Activated CD8-positive, alpha-beta T cell treated with anti-CD3 and anti-CD28 coated beads, Interleukin-2, amount 10 ng/mL, durations not matched to agents 7 days and 5 days (primary cell): ENCODE measurements at places on chromosomes 1 and 21.

DNA sequence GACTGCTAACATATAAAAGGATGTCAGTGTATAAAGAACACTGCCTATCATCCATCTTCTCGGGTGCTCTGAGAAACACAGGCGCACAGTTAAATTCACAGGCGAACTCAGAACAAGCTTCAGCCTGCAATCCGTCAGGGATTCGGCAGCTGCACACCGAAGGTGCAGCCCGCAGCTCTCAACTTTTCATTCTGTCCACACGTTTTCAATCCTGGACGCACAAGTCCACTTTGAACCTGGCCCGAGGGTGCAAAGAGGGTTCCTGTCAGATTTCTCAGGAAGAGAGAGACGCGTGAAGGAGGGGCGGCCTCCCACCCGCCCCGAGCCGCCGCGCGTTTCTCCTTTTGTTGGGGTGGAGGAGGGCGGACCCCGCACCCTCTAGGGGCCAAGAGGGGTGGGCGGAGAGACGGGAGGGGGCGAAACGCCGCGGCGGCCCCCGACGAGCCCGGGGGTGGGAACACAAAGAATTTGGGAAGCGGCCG lies 724 bp downstream of the DOCK7 start:
- peak; percentile 21 for DNase-seq

DNA sequence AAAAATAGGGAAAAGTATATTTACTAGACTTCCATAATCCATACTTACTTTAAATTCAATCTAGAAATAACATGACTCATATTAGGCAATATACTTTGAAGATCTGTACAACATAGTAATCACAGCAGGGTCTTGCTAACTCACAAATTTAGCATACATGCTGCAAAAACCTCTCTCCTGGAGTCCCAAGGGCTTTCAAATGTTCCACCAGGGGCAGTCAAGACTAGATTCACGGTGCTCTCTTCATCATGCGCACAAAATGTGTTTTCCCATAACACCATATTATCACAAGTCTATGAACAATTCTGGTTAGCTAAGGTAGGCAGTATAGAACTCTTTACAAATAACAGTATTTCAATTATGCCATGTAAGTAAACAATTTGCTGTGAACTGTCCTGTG lies 45.8 kb downstream of the SSX2IP start:
- DNase-seq = no peak

DNA sequence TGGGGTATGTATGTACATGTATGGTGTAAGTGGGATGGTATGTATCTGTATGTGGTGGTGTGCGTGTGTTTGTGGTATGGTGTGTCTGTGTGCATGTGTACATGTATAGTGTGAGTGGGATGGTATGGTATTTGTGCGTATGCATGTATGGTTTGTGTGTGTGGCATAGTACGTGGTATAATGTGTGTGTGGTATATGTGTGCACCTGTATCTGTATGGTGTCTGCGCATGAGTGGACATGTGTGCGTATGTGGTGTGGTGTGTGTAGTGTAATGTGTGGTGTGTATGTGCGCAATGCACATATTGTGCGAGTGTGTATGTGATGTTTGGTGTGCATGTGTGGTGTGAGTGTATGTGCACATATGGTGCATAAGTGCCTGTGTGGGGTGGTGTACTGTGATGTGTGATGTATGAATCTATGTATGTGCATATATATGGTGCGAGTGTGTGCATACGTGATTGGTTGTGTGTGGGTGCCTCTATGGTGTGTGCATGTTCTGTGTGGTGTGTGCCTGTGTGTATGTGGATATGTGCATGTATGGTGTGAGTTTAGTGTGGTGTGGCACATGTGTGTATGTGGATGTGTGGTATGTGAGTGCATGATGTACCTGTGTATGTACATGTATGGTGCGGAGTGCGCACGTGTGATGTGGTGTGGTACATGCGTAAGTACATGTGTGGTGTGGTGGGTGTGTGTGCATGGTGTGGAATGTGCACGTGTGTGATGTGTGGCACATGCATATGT lies 38.8 kb downstream of the WDR4 start:
- peak; percentile 18 for DNase-seq

DNA sequence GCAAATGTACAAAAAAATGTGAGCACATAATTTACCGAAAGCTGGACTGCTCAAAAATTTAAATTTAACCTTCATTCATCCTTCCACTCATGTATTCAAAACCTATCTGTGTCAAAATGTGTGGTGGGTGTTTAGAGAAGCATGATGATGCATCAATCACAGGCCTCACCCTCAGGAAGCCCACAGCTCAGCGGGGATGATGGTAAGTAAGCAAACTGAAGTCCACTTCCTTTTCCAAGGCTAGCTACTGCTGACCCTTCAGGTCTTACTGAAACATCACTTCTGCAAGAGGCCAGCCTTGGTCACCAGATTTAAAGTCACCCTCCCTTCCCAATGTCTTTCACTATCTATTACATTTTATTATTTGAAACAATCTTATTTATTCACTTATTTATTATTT lies 254.5 kb downstream of the DNM3 start:
- no peak for DNase-seq

GRCh38 chr1:76764638-76765454 lies 102.4 kb upstream of the ST6GALNAC5 start:
- DNase-seq = no peak

GRCh38 chr1:170402476-170403311 lies 129.3 kb upstream of the GORAB start:
- DNase-seq = no peak

GRCh38 chr1:72930528-72930927 lies 648.2 kb upstream of the NEGR1 start:
- DNase-seq = no peak

DNA sequence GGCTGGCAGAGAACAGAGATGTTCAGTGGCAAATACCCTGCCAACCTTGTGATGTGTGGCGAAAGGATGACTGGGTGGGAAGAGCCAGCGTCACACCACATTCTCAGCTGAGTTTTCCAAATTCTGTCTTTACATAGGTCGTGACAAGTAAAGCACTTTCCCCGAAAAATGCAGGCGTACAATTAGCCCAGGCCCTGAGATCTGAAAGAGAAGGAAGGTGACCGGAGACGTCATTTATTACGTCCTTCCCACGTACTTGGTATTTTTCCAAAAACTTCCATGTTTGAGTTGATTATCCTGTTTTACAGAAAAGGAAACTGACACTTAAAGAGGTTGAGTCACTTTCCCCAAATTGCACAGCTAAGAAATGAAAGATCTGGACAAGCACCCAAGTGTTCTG lies 413.3 kb downstream of the PRDM2 start:
- no peak for DNase-seq

DNA sequence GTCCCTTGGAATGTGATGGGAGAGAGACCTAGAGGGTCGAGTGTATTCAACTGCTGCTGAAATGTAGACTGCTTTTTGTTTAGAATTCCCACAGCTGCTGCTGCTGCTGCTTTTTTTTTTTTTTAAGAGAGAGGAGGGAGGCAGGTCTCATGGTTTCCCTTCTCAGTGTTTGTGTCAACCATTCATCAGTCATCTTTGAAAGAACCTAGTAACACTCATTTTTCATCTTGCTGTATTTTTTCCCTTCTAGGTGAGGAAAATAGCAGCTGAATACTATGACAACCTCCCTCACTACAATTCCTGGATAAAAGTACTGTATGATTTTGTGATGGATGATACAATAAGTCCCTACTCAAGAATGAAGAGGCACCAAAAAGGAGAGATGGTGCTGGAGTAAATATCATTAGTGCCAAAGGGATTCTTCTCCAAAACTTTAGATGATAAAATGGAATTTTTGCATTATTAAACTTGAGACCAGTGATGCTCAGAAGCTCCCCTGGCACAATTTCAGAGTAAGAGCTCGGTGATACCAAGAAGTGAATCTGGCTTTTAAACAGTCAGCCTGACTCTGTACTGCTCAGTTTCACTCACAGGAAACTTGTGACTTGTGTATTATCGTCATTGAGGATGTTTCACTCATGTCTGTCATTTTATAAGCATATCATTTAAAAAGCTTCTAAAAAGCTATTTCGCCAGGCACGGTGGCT lies 9.2 kb downstream of the DEGS1 start:
- DNase-seq = no peak

DNA sequence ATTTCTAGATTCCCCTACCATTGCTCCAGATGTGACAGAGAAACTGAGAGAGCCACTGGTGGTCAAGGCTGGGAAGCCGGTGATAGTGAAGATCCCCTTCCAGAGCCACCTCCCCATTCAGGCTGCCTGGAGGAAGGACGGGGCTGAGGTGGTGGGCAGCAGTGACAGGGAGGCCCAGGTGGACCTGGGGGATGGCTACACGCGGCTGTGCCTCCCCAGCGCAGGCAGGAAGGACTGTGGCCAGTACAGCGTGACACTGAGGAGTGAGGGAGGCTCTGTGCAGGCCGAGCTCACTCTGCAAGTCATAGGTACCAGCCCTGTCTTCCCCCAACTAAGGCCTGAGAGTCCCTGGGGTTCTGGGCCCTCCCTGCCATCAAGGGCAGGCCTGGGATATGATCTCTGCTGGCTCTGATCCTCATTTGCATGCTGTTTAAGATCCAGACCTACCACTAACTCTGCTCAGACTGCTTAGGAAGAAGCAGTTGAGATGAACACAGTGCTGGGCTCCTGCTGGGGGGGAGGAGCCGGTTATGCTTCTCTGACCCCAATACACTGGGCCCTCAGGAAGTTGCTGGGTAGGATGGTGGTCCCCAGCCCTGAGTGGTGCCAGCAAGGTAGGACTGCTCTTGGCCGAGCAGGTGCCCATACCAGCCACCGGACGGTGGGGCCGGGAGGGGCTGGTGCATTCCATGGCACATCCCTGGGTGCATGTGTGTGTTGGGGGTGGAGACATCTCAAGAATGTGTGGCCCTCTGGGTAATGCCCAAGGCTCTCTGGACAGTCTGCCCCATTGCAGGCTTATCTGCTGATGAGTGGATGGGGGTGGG lies 25.1 kb downstream of the IGFN1 start:
- no peak for DNase-seq

DNA sequence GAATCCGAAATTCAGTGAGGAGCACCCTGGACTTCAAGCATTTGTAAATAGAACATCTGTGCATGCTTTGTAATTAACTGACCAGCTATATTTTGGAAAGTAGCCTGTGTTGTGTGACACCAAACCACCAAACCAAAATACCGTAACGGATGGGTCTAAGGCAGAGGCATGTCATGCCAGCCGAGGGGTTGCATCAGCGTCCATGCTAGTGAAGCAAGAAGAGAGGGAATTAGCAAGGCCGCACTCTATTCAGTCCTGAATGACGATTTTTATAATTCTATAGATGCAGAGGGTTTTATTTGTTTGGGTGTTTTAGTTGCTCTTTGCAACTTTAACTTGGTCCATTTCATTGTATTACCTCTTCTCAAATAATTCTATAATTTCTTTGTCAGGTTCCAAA lies 116.8 kb upstream of the SMYD2 start:
- no peak for DNase-seq

DNA sequence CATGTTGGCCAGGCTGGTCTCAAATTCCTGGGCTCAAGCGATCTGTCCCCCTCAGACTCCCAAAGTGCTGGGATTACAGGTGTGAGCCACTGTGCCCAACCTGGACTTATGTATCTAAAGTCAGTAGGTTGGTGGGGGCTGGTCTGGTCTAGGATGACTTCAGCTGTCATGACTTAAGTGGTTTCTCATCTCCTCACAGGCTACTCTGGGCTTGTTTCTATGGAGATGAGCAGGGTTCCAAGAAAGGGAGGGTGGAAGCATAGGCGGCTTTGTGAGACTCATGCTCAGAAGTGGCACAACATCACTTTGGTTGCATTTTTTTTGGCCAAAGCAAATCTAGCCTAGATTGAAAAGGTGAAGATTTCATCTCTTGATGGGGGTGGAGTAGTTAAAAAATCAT lies 115.9 kb upstream of the IVNS1ABP start:
- DNase-seq = peak; percentile 64

DNA sequence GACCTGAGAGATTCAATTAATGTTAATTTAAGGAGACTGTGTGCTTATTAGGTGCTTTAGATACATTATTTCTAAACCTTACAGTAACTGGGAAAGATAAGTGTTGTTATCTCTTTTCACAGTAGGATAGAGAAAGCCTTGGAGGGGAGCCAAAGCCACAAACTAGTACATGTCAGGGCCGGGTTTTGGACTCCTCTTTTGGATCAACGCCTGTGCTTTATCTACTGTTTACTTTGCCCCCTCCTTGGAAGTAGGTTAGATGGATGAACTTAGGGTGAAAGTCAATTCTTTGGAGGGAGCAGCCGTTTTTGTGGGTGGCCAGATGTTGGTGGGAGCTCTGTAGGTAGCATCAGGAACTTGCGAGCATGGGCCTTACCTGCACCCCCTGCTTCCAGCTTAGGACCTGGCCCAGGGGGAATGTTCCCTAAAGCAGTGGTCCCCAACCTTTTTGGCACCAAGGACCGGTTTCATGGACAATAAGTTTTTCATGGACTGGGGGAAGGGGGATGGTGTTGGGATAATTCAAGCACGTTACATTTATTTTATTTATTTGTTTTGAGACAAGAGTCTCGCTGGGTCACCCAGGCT lies 1.7 kb downstream of the HHAT start:
- no peak for DNase-seq

DNA sequence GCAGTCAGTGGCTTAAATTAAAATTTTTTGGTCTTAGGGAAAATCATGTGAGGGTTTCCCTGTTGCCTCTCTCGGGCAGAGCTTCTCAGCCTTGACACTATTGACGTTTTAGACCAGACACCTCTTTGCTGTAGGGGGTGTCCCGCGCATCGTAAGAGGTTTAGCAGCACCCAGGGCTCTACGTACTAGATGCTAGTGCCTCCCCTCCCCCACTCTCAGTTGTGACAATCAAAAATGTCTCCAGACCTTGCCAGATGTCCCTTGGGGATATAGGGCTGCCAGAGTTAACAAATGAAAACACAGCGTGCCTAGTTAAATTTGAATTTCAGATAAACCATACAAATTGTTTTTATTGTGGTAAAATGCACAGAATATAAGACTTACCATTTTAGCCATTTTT lies 293.3 kb downstream of the DISC1 start:
- peak; percentile 28 for DNase-seq

GRCh38 chr1:205335692-205336091 lies 14.1 kb upstream of the NUAK2 start:
- peak; percentile 84 for DNase-seq

GRCh38 chr1:226995365-226996332 lies 55.6 kb downstream of the COQ8A start:
- DNase-seq = no peak

- DNase-seq = no peak
Observed at GRCh38 chr1:184945678-184946412, 28.5 kb downstream of the NIBAN1 start.

DNA sequence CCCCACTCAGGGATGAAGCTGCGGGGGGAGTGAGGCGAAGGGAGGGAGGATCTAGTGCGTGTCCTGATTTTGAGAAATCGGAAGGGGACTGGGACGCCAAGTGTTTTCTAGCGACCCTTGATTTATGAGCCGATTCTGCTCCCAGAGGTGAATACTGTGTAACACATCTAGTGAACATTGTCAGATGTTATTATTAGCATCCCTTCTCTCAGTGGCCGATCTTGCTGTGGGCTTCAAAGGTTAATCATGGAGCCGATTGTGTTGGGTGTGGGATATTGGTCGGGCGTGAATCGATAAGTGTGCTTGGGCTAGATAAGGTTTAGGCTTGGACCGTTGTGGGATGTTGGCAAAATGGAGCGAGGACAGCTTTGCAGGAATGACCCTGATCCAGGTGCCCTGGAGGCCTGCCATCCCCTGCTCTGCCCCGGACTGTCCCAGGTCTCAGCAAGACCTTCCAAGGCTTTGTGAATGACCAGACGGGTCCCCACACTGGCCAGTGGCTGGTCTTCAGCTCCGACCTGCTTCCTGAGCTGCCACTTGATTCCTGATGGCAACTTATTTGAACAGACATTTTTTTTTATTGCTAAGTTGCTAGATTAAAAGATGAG lies 2.2 kb downstream of the AJAP1 start:
- DNase-seq = no peak
